NCI-H1930 (cell line): ENCODE measurements at places on chromosomes 7 and 10.

DNA sequence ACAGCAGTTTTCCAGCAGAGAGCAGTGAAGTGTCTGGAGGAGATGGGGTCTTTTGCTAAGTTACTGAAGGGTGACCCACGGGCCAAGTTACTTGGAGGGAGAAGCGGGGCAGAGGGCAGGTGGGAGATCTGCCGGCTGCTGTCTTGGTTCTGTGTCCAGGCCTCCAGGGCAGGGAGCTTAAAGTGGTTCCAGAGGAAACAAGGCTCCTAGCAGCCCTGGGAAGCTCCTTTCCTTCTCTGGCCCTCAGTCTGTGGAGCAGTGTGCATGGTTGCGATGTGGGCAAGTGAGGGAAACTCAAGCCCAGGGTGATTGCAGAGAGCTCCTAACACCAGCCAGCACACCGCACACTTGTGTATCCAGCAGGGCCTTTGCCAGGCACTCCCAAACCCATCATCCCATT, 6.3 kb downstream of the GHRHR start:
- no peak for DNase-seq

GRCh38 chr10:45000752-45001380, at the start of gene ZNF22:
TSS of gene ZNF22 (plus strand) at chr10:45000923. CDS start at chr10:45003369, 2,446 bp downstream.
- peak; percentile 42 for DNase-seq

- no peak for DNase-seq
Observed at GRCh38 chr7:13991791-13992595, 2.5 kb upstream of the ETV1 start.

DNA sequence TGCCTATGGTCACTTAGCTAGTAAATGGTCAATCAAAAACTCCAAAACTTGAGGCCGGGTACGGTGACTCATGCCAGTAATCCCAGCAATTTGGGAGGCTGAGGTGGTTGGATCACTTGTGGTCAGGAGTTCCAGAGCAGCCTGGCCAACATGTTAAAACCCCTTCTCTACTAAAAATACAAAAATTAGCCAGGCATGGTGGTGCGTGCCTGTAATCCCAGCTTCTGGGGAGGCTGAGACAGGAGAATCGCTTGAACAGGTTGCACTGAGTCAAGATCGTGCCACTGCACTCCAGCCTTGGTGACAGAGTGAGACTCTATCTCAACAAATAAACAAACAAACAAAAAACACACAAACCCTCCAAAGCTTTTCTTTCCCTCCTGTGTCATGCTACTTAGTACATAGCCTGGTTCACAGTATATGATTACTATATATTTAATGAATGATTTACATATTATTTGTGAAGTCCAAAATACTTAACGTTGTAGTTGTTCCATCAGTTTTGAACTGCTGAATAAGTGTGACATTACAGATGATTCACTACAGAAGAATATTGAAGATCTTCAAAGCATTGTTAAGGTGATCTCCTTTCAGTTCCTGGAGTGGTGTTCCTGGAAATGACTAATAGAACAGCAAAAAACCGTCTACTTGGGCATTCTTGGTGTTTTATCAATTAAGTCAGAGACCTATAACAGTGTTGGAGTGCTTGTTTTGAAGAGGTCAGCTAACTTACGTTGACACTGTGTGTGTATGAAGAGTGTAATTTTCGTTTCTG, 72.9 kb downstream of the ADK start:
- no peak for DNase-seq

DNA sequence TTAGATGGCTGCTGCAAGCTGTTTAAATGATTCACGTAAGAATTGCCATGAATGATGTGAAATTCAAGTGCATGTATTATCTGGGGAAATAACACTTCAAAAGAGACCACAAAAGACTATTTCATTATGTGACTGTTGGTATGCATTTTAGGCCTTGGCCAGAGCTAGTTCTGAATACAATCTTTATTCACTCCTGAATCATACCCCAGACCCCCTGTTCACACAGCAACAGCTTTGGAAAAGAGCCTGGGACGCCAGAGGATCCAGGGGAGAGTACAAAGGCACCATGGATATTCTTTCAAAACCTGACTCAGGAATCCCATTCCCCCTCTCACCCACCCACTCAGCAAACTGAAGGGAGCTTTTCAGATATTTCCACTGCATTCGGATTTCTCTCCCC, 377.1 kb upstream of the DPP6 start:
- DNase-seq = no peak
